ENCODE measurements at places on chromosomes 12 and 14.

- no peak for DNase-seq
Measured at GRCh38 chr12:3247629-3248161, 170.5 kb downstream of the TSPAN9 start.

DNA sequence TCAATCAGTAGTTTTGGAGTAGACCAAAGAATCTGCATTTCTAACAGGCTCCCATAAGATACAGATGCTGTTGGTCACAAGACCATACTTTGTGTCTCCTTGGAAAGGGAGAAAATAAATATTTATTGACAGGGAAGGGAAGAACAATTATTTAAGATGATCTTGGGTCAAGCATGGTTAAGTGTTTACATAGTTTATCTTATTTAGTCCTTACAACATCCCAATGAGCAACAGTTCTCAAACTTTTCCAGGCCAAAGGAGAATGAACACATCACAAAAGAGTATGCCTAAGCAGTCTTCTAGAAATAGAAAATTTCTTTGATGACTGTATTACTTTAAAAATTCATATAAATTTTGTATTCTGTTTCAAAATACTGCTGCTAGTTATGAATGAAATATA, 8.8 kb downstream of the LPCAT3 start:
- no peak for DNase-seq

GRCh38 chr12:62933602-62934238, 1.2 kb downstream of the PPM1H start:
- no peak for DNase-seq

DNA sequence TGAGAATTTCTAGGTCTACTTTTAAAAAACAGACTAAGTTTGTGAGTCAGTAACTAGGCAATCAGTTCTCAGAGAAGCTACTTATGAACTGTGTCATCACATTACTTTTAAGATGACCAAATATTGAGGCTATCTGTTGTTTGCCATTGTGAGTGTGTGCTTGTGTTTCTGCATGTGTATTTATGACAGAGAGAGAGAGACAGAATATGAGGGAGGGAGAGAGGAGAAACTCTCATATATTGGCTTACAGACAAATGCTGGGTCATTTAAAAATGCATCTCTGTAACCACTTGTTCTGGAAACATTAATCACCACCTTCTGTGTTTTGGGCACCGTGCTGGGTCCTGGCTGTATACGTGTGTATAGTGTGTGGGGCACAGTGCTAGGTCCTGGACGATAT, 161.5 kb upstream of the FRMD6 start:
- no peak for DNase-seq

DNA sequence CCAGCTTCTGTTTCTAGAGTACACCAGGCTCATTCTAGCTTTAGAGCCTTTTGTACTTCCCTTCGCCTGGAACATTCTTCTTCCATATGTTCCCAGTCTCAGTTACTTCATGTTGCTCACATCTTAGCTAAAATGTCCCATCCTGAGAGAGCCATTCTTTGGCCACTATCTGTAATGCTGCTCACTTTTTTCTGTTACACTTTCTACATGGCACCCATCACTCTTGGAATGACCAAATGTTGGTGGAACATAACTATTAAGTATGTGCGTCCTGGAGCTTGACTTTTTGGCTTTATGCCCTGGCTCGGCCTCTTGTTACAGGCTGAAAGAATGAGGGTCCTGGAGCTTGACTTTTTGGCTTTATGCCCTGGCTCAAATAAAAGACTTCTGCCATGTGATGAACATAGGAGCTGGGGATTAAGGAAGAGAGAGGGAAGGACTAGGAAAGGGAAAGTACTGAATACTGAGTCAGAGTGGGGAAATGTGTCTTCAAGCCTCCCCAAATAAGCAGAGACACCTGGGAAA, 442.9 kb upstream of the ATP2B1 start:
- no peak for DNase-seq

DNA sequence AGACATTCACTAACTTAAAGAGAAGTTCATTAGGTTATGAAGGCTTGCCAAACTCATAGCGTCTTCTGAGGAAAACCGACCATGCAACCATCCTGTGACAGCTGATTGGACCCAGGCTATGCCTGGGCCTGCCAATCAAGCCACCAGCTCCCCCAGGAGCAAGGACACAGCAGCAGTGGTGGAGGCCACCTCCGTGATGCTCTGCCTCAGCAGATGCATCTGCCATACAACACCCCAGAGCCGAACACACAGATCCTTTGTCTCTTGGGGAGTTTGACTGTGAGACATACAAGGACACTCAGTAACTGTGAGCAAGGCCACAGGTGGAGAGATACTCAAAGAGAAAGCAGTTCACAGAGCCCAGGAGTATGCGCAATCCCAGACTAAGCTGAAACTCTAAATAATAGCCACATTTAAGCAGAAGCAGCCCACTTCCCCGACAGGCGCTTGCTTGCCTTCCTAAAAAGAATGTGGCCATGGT, 10.0 kb upstream of the CNIH1 start:
- no peak for DNase-seq

DNA sequence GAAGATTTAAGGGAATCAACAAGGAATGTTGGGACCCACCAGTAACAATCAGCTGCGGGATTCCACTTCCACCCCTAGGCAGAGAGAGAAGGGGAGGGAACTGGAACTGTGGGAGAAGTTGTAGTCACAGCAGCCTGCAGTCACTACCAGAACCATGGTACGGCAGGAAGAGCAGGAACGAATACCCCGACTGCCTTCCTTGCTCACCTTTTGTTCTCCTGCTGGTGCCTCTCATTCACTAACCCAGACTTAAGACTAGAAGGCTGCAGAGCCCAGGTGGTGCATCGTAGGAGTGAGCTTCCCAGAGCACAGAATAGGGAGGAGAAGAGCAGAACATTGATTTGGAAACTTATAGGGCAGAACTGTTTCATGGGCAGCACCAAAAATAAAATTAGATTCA, 154.2 kb downstream of the DYRK2 start:
- DNase-seq, result no peak

- no peak for DNase-seq
Measured at GRCh38 chr12:70469221-70469820, 103.2 kb downstream of the KCNMB4 start.

GRCh38 chr14:67515386-67516079, 17.6 kb upstream of the PLEKHH1 start:
- DNase-seq, result no peak

- no peak for DNase-seq
Measured at GRCh38 chr12:112540021-112540420, 121.3 kb downstream of the PTPN11 start.

Data from stimulated activated CD8-positive, alpha-beta memory T cell treated with anti-CD3 and anti-CD28 coated beads, Interleukin-12 subunit alpha, Interleukin-12 subunit beta, amount 100 ng/mL, for 4 hours (primary cell).